ENCODE measurements at places on chromosomes 2 and 18. TPM values are rescaled to one million over a fixed set of nuclear protein-coding genes. Genes with fewer than 3 reads are reported as not detected.

TCF23 gene
- not detected for total RNA-seq

SPEG gene
- 9.0 TPM for total RNA-seq

PLCL1 gene
- 16.9 TPM for total RNA-seq

DNA sequence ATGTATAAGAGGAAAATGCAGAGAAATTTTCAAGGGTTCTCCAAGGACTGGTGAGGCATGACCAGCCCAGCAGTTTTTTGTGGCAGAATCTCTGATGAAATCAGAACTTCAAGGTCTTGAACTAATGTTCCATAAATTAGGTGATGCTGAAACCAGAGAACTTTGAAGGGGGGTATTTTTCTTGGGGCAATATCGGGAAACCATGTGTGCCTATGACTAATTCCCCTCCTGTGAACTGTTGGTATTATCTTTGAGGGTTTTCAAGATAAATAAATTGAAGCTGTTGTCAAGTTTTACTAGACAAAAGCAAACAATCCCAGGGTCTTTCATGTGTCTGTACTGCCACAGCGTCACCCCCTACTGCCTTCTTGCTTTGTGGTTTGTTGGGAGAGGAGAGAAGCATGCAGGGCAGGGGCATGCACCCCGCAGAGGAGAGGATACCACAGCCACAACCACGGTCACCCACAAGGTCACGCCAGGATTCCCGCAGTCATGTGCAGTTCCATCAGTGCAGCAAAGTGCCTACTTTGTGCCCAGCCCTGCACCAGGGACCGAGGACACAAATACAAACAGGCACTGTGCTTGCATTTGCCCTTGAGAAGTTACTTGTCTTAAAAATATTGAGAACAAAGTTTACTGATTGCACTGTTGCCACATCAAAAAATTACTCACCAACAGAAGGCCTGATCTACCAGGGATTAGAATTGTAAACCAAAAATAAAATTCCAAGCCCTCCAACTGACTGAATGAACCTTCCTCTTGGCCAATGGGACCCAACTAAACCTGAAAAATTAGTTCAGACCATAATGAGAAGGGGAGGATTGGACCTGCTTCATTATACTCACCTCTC lies 413.3 kb upstream of the TRIB2 start:
- no peaks in the 10 kb centered on the region for H3K27me3 ChIP-seq
- no peaks in the 10 kb centered on the region for H3K36me3 ChIP-seq
- H3K4me3 ChIP-seq: no peak overlapping the region
- H3K4me1 ChIP-seq: peaks cover 25% of the 10 kb centered on the region

DNA sequence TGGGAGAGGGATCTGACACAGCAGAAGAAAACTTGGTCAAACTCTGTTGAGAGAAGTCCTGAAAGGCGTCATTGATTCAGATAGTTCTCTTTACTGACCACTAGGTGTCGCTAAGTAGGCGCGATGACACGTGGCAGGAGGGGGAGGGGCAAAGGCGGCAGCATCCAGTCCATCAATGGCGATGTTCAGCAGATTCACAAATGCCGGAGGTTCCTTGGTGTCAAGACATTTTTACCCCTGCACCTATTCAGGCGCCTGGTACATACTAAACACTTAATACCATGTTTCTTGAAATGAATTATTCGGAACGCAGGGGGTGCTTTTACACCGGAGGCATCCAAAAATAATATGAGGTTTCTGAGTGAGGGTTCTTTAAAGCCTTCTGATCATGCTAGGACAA lies 3.0 kb upstream of the PLEK start:
- DNase-seq: peak; percentile 77
- H3K27me3 ChIP-seq: no peaks in the 10 kb centered on the region
- peaks cover 11% of the 10 kb centered on the region for H3K4me1 ChIP-seq
- no peak overlapping the region for H3K4me3 ChIP-seq
- no peaks in the 10 kb centered on the region for H3K36me3 ChIP-seq

- no peaks in the 10 kb centered on the region for H3K27me3 ChIP-seq
- no peak for DNase-seq
- H3K4me1 ChIP-seq: peaks cover 34% of the 10 kb centered on the region
- H3K36me3 ChIP-seq: no peaks in the 10 kb centered on the region
These were observed 137.5 kb downstream of the PTGR3 start for GRCh38 chr18:75071484-75071785.

NYAP2 gene
- total RNA-seq: not detected

DNA sequence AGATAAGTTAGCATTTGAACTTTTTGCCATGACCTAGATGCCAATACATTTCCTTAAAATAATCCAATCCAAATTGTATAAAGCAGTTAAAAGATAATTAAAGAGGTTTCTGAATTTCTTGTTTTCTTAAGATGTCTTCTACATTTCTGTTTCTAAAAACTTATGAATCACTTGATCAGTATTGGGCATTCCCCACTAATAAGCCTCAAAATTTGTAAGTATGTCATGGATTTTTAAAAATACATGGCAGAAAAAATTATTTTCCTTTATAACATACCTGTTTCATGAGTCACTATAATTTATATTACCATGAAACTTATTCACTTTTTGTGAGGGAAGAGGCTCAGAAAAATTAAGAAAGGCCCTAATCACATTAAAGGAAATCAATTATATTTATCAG lies 90.3 kb upstream of the TFPI start:
- H3K4me3 ChIP-seq: no peak overlapping the region
- no peaks in the 10 kb centered on the region for H3K27me3 ChIP-seq
- H3K36me3 ChIP-seq: no peaks in the 10 kb centered on the region
- DNase-seq: no peak

GRCh38 chr2:173076581-173077345 lies 1.1 kb downstream of the MAP3K20 start:
- DNase-seq: peak; percentile 9
- no peak overlapping the region for H3K4me3 ChIP-seq
- H3K27me3 ChIP-seq: no peaks in the 10 kb centered on the region
- no peaks in the 10 kb centered on the region for H3K36me3 ChIP-seq

GRCh38 chr18:25399554-25399953 lies 47.6 kb upstream of the ZNF521 start:
- no peaks in the 10 kb centered on the region for H3K27me3 ChIP-seq
- no peak for DNase-seq
- H3K4me1 ChIP-seq: no peaks in the 10 kb centered on the region
- H3K27ac ChIP-seq: no peak overlapping the region
- H3K36me3 ChIP-seq: no peaks in the 10 kb centered on the region

- H3K4me3 ChIP-seq: peak overlapping the region; percentile 91
- peak; percentile 63 for DNase-seq
- H3K4me1 ChIP-seq: peaks cover 88% of the 10 kb centered on the region
- no peaks in the 10 kb centered on the region for H3K36me3 ChIP-seq
- H3K27ac ChIP-seq: peak overlapping the region; percentile 83
These were observed 25.8 kb downstream of the BIN1 start for GRCh38 chr2:127080938-127081755.

- no peaks in the 10 kb centered on the region for H3K27me3 ChIP-seq
- no peak overlapping the region for H3K27ac ChIP-seq
- no peak overlapping the region for H3K4me3 ChIP-seq
These were observed 36.0 kb downstream of the SLC66A2 start for GRCh38 chr18:79915161-79916127.

GRCh38 chr2:102185347-102185746 lies 1.5 kb upstream of the IL1RL2 start:
- H3K4me3 ChIP-seq: no peak overlapping the region
- no peaks in the 10 kb centered on the region for H3K27me3 ChIP-seq
- DNase-seq: no peak
- peaks cover 9% of the 10 kb centered on the region for H3K4me1 ChIP-seq
- H3K36me3 ChIP-seq: no peaks in the 10 kb centered on the region
- no peak overlapping the region for H3K27ac ChIP-seq

DNA sequence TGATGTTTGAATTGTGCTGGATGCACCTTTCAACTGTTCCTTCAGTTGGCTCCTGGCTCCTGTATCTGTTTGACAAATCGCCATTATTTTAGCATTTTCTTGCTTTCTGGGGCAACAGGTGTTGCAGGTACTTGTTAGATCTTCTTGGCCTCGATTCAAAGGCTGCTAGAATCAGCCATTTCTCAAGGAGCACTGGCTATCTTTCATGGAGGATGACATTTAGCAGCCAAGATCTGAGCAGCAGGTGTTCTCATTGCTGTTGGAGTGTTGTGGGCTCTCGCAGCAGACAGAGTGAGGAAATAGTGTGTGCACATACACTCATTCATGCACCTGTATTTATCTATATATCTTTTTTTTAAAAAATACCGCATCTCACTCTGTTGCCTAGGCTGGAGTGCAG lies 52.2 kb downstream of the INPP5D start:
- peaks cover 47% of the 10 kb centered on the region for H3K4me1 ChIP-seq
- H3K4me3 ChIP-seq: no peak overlapping the region
- no peak overlapping the region for H3K27ac ChIP-seq
- no peak for DNase-seq

GRCh38 chr2:119349289-119349688 lies 17.3 kb downstream of the C2orf76 start:
- H3K27me3 ChIP-seq: no peaks in the 10 kb centered on the region
- H3K36me3 ChIP-seq: no peaks in the 10 kb centered on the region
- no peak overlapping the region for H3K4me3 ChIP-seq
- peak; percentile 31 for DNase-seq

- H3K36me3 ChIP-seq: no peaks in the 10 kb centered on the region
- no peaks in the 10 kb centered on the region for H3K27me3 ChIP-seq
- H3K4me1 ChIP-seq: no peaks in the 10 kb centered on the region
- no peak overlapping the region for H3K27ac ChIP-seq
- H3K4me3 ChIP-seq: no peak overlapping the region
These were observed 285.1 kb downstream of the SLC4A3 start for GRCh38 chr2:219912491-219912921.

DNA sequence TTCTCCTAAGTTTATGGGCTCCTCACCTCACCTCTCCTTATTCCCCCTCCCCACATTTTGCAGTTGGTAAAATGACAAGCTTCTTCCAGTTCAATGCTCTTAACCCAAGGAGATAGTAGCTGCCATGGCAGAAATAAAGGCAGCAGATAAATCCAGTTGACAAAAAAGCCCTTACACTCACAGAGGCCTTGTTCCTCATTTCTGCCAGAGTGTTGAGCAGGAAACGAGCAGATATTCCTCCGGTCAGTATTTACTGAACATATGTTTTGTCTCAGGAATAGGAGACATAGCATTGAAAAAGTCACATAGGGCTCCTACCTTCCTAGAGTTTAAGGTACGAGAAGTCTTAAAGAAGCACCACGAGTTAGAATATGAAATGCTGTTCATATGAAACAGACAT lies 493.7 kb upstream of the TNP1 start:
- H3K27me3 ChIP-seq: no peaks in the 10 kb centered on the region
- no peaks in the 10 kb centered on the region for H3K36me3 ChIP-seq
- no peak overlapping the region for H3K4me3 ChIP-seq
- H3K4me1 ChIP-seq: no peaks in the 10 kb centered on the region
- DNase-seq: no peak
- H3K27ac ChIP-seq: no peak overlapping the region

PTPRN gene
- total RNA-seq: not detected

- peaks cover 6% of the 10 kb centered on the region for H3K4me1 ChIP-seq
- no peak overlapping the region for H3K4me3 ChIP-seq
- no peak overlapping the region for H3K27ac ChIP-seq
- no peaks in the 10 kb centered on the region for H3K27me3 ChIP-seq
- no peaks in the 10 kb centered on the region for H3K36me3 ChIP-seq
These were observed 98.2 kb downstream of the ZNF516 start for GRCh38 chr18:76396792-76397191.

GRCh38 chr2:227939271-227940027 lies 68.0 kb downstream of the DAW1 start:
- no peaks in the 10 kb centered on the region for H3K4me1 ChIP-seq
- H3K4me3 ChIP-seq: no peak overlapping the region
- no peak overlapping the region for H3K27ac ChIP-seq

DNA sequence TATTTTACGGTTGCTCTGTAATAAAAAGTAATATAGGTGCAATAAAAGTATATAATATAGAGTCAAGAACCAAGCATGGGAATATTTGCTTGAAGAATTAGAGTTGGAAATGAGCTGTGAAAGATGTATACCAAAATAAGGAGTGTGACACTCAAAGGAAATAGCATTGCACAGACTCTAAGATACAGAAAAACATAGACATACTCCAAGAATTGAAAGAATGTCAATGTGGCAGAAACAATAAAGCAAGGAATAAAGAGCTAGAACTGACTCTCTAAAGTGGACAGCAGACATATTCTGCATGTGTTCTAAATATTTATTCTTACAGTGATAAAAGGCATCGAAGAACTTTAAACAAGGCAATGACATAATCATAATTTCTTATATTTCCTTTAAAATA lies 561.1 kb upstream of the SETBP1 start:
- no peak for DNase-seq
- H3K27me3 ChIP-seq: no peaks in the 10 kb centered on the region
- no peak overlapping the region for H3K27ac ChIP-seq
- H3K4me1 ChIP-seq: no peaks in the 10 kb centered on the region
- no peak overlapping the region for H3K4me3 ChIP-seq

MAP3K19 gene
- total RNA-seq: not detected

- no peaks in the 10 kb centered on the region for H3K36me3 ChIP-seq
- no peaks in the 10 kb centered on the region for H3K27me3 ChIP-seq
- H3K4me3 ChIP-seq: no peak overlapping the region
- no peak for DNase-seq
These were observed 234.6 kb upstream of the SIX3 start for GRCh38 chr2:44706681-44707553.

GRCh38 chr2:234643407-234643806 lies 146.5 kb upstream of the ARL4C start:
- no peak overlapping the region for H3K4me3 ChIP-seq
- DNase-seq: no peak
- no peaks in the 10 kb centered on the region for H3K27me3 ChIP-seq
- no peaks in the 10 kb centered on the region for H3K36me3 ChIP-seq
- H3K4me1 ChIP-seq: no peaks in the 10 kb centered on the region
- no peak overlapping the region for H3K27ac ChIP-seq

GRCh38 chr18:52652391-52652790 lies 312.4 kb downstream of the DCC start:
- no peaks in the 10 kb centered on the region for H3K36me3 ChIP-seq
- no peaks in the 10 kb centered on the region for H3K27me3 ChIP-seq
- H3K27ac ChIP-seq: no peak overlapping the region

DNA sequence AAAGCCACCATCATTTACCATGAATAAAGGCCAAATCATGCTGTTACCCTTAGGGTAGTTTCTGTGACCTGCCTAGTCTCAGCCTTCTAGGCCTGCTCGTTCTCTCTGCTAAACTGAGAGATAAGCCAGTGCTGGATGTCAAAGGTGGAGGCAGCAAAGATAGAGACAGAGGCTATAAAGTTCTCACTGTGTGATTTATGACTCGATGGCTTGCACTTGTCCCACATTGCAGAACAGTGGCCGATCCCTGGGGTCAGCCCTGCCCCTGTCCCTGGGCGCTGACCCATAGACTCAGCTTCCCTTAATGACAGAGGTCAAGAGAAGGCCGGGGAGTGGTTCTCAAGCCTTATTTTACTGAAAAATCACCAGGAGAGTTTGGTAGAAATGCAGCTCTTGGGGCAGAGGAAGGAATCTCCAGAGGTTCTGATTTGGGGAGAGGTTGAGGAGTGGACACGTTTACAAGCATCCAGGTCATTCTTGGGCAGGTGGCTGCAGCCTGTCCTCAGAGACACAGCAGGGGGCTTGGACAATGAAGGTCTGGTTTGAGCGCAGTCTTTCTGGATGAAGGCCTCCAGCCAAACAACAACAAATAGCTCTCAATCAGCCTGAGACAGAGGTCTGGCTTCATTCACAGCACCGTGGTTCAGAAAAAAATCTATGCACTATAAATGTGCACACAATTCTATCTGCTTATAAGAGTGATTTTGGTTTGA lies 143.5 kb downstream of the ACKR3 start:
- H3K4me1 ChIP-seq: no peaks in the 10 kb centered on the region
- H3K4me3 ChIP-seq: no peak overlapping the region
- H3K27ac ChIP-seq: no peak overlapping the region
- no peaks in the 10 kb centered on the region for H3K27me3 ChIP-seq

All from CD4-positive, alpha-beta memory T cell (primary cell).